Fibroblast of pulmonary artery (primary cell): ENCODE measurements at places on chromosomes 12 and 14.

DNA sequence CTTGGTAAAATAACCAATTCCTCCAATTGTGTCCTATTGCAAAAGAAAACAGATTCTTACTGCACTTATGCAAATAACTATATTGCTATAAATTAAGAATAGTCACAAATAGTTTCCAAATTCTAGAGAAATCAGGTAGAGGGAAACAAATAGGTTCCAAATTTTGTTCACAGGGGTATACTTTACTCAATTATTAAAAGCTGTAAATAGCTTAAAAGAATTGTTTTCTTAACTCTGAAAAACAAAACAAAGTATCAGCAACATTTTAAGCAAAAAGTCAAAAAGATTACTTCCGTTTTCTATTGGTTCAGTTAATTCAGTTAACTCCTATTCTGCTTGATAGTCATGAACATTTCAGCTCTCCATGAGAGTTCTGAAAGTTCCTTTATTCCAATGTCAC lies 85.6 kb upstream of the PPP4R3A start:
- DNase-seq = no peak

- DNase-seq = no peak
Observed at GRCh38 chr12:94988471-94988870, 15.0 kb downstream of the NDUFA12 start.

DNA sequence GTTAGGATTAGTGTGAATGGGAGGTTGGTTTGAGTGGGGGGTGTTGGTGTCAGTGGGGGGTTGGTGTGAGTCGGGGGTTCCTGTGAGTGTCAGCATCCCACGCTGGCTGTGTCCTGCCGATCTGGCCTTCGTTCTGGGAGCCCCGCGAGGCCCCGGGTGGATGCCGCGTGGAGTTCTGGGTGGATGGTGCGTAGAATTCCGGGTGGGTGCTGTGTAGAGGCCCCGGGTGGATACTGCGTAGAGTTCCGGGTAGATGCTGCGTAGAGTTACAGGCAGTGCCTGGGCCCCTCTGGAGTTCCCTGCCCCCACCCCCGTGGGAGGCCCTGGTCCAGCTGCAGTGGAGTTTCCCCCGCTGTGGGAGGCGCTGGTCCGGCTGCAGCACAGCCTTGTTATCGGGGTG lies 8.7 kb downstream of the NOC4L start:
- DNase-seq = no peak

DNA sequence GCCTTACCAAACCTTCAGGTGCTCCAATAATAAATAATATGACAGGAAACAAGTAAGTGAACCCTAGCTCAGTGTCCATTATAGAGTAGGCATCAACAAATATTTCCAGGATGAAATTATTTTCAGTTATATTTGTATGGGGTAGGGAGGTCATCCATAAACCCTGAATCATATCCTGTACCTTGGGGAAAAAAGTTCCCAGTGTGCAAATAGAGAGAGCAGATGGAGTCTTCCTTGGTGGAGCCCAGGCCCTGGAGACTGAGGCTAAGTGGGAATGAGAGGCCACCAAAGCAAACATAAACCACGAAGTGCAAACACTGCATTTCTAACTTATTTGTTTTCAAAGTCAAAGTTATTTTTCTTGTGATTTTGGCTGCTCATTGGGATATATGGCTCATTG lies 8.5 kb upstream of the ERP27 start:
- no peak for DNase-seq

DNA sequence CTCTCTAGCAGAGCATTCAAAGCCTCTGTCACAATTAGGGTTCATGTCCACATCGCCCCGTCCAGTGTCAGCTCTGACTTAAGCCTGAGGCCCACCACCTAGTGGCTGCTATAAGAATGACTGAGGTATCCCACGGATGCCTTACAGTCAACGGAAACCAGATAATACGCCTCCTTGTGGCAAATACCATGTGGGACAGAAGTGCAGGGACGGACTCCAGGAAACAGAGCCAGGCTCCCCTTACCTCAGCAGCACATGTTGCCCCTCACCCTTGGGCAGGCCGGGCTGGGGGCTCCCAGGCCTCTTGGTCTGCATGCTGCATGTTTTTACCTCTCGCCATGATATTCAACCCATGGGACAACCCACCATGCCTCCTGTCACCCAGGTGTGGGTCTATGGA lies 86.3 kb downstream of the VWF start:
- DNase-seq = peak; percentile 83

- no peak for DNase-seq
Observed at GRCh38 chr14:58027904-58028303, 124.1 kb downstream of the ARMH4 start.

DNA sequence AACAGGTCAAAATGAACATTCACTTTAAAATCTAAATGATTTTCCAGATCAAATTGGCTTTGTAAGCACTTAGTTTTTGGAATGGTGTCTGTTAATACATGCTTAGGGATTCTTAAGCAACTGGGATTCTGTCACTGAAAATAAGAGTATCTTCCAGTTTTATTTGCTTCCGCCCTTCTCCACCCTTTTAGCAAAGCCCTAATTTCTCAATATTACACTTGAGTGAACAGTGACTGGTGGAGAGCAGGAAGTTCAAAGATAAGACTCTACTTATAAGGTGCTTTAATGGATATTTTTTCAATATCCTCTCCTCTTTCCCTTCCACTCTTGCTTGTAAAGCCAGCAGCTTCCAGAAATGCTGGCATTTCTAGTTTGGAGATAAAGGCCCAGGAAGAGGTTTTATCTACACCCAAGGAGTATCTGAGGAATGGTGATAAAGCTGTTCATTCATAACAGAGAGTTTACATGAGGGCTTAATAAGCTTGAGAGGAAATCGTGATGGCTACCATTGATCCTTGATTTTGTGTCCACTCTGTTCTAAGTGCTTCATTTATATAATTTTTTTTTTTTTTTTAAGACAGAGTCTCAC lies 265.9 kb upstream of the PRICKLE1 start:
- DNase-seq = no peak

- no peak for DNase-seq
Observed at GRCh38 chr12:92621833-92622232, 81.0 kb upstream of the PLEKHG7 start.

GRCh38 chr12:74105434-74105833 lies 432.2 kb upstream of the ATXN7L3B start:
- no peak for DNase-seq

- DNase-seq = no peak
Observed at GRCh38 chr12:65825183-65825506, 862 bp downstream of the HMGA2 start.

- DNase-seq = no peak
Observed at GRCh38 chr12:31362115-31362758, 36.3 kb upstream of the SINHCAF start.

DNA sequence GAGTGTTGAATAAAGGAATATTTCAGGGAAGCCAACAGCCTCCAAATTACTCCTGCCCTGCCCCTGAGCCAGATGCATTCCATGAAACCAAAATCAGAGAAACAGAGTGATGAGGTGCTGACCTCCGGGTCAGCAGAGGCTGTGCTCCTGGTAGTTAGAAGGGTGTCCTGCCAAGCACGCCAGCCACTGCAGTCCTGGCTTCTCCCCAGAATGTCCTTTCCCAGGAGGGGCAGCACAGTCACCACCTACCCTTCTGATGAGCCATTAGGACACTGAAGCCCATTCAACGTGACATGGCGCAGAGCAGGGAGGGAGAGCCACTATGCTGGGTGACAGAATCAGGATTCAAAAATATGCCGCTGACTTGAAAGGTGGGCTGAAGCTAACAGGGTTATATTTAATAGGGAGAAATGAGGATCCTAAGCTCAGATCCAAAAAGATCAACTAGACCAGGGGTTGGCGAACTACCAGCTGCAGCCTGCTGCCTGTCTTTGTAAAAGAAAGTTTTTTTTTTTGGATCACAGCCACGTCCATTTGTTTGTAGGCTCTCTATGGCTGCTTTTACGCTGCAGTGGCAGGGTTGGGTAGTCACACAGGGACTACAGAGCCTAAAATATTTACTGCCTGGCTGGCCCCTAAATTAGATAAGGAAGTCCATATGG lies 34.5 kb upstream of the PLEK2 start:
- no peak for DNase-seq

DNA sequence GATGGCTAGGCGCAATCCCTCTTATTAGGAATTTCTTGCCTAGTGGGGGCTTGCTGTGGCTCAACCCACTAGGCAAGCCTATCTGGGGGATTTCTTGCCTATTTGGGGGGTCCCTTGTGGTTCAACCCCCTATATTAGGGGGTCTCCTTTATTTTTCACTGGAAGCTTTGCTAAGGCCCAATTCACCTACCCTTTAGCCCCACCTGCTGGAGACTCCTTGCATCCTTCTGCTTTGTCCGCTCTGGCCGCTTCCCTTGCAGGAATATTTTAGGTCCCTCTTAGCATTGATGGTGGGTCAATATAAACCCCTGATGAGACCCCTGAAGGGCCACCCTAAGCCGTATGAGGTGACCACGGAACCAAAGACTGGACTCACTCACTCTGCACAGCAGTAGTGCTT lies 1552.1 kb downstream of the AACS start:
- DNase-seq = peak; percentile 19

- DNase-seq = no peak
Observed at GRCh38 chr14:98579140-98579539, 692.9 kb downstream of the BCL11B start.

- DNase-seq = no peak
Observed at GRCh38 chr12:121202407-121203355, 7.2 kb upstream of the P2RX4 start.
